ENCODE measurements at places on chromosomes 3 and 15.

GRCh38 chr15:75171408-75171807 is 30.3 kb upstream of the C15orf39 start:
- peak; percentile 87 for DNase-seq

GRCh38 chr15:101187820-101188636 is 63.8 kb downstream of the CHSY1 start:
- peak; percentile 72 for DNase-seq

- DNase-seq, result no peak
Measured at GRCh38 chr15:68602459-68603215, 23.8 kb downstream of the CORO2B start.

DNA sequence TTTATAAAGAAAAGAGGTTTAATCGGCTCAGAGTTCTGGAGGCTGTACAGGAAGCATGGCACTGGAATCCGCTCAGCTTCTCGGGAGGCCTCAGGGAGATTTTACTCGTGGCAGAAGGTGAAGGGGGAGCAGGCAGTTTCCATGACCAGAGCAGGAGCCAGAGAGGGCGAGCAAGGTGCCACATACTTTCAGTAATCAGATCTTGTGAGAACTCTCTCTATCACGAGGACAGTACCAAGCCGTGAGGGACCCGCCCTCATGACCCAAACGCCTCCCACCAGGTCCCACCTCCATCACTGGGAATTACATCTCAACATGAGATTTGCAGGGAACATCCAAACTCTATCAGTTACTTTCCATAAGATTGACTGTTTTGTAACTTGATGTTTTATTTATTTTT is 70.7 kb upstream of the SYN2 start:
- no peak for DNase-seq

DNA sequence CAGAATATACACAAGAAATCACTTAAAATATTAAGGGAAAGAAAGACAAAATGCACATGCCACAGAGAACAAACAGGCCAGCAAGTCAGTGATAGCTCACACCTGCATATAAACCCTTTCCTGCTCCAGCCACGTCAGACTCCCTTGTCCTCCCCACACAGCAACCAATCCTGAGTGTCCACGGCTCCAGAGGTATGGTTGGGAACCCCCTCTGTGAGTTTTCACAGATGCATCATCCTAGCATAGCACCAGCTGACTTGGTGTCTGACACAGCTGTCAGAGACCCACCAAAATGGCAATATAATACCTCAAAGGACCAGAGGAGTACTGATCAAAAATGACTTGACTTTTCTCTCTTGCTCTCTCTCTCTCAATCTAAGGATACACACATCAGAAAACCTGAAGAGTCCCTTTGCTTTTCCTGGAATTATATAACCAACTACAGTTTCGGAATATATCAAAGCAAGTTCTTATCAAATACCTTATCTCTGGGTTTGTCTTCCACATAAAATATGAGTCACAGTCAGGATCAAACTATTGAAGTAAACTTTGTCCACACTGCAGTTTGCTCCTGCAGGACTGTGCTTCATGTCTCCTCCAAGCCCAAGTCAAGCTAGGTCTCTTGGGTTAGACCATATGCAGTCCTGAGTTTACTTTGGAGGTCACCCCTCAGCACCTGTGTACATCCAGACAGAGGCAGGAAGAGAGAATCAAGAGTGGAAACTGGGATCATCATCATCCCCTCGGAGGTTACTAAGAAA is 187.1 kb upstream of the THBS1 start:
- DNase-seq, result no peak

GRCh38 chr3:13260259-13261103 is 159.6 kb downstream of the NUP210 start:
- DNase-seq, result no peak

DNA sequence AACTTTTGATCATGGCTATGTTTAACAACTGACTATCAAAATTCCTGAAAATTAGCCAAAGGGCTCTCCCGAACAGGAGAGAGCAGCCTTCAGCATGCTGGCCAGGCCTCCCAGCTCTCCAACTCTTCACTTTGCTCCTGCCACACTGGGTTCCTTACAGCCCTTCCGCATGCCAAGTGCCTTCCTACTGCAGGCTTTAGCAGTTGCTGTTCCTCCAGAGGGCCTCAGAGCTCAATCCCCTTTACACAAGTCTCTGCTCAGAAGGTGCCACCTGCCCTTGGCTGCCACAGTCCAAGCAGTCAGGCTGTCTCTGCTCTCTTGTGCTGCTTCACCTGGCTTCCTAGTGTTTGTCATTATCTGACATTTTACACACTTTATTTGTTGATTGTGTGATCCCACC is 553.1 kb upstream of the PPP2R3A start:
- no peak for DNase-seq

GRCh38 chr3:131200636-131201199 is 174.0 kb downstream of the NEK11 start:
- no peak for DNase-seq

GRCh38 chr3:31422237-31422636 is 110.5 kb upstream of the STT3B start:
- no peak for DNase-seq

DNA sequence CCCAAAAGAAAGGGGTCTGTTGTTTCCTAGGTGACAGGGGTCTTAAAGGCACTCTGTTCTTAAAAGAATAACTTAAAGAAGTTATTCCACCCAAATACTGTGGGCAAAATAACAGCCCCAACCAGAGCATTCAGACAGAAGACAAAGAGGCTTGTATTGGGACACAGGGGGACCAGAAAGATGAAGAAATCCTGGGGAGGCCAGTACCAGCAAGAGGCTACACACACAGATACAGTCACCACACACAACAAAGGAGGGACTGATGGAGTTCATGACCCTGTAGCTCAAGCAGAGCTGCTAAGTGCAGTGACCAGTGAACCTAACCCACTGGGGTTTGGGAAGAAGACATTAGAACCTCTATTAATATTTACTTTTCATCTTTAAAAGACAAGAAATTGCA is 59.0 kb downstream of the MTHFS start:
- no peak for DNase-seq

DNA sequence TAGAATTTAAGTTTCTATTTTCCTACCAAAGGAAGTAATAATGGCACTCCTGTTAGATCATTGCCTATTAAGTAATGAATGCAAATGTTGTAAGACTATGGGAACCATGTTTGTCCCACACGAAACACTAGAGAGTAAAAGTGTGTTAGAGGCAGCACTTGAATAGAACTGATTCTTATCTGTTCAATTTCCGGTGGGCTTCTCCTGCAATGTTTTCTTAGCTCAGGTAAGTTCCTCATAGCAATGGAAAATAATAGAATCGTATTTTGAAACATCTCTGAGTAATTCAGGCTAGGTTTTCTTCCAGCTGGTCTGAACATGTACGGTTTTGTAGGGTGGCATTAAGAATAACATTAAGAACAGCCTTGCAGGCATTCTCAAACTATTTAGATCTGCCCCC is 145.3 kb upstream of the LIPC start:
- DNase-seq, result no peak

- peak; percentile 78 for DNase-seq
Measured at GRCh38 chr3:123723522-123724168, 138.8 kb upstream of the HACD2 start.

DNA sequence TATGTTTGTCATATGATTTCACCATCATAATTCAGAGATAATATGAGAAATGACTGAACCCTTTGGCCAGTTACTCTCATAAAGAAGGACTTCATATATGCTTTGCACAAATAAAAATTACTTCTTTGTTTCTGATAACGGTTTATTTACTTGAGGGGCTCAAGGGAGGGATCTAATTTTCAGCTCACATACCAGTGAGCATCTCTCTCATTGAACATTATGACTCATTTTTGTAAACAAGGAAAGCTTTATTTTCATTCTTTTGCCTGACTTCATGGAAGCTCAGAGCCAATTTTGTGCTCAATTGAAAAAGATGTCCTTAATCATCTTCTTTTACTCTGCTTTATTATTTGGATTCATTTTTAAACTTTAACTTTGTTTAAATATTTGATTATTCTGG is 5.8 kb downstream of the NLGN1 start:
- no peak for DNase-seq

- DNase-seq, result no peak
Measured at GRCh38 chr15:91393186-91393585, 293.1 kb downstream of the SV2B start.

Data from kidney tubule cell (primary cell).